ENCODE measurements at places on chromosomes 6 and 20.

- no peak for DNase-seq
These were observed 45.5 kb upstream of the NXT1 start for GRCh38 chr20:23305098-23305497.

DNA sequence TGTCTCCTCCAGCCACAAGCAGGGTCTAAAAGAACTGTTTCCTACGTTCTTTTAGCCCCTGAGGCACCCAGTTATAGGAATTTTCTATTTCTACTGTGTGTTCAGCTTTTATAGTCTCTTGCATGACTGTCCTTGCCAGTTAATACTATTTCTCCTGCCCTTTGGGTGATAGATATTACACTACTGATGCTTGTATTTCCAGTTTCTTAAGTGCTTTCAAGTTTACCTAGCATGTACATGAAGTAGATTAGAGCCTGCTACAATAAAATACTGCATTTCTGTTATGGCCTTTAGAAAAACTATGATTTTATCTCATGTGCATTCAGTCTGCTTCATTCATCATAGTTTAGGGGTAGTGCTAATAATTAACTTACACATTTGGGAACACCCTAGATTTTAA, 89.6 kb downstream of the FOXO3 start:
- DNase-seq: no peak

DNA sequence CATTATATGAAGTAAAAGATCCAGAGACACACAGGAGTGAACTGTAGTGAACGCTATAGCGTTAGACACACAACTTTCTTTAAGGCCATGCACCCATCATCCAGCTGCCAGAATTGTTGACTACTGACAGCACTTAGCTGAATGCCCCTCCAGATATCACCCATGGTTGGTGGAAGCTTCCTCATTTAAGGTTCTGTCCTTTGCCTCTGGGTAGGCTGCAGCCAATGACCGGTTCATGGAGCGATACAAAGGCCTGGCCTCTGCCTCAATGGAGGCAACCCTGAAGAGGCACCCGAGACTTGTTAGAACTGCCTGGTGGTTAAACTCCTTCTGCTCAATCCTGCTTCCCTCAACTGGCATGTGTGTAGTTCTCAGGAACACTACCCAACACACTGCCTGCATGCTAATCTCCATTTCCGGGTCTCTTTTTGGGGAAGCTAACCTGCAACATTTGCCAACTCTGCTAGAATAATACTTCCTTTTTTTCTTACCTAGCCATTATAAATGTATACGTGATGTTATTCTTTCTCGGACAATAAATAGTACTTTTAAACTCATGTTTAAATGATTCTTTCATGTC, 49.8 kb upstream of the THEMIS start:
- DNase-seq: no peak

DNA sequence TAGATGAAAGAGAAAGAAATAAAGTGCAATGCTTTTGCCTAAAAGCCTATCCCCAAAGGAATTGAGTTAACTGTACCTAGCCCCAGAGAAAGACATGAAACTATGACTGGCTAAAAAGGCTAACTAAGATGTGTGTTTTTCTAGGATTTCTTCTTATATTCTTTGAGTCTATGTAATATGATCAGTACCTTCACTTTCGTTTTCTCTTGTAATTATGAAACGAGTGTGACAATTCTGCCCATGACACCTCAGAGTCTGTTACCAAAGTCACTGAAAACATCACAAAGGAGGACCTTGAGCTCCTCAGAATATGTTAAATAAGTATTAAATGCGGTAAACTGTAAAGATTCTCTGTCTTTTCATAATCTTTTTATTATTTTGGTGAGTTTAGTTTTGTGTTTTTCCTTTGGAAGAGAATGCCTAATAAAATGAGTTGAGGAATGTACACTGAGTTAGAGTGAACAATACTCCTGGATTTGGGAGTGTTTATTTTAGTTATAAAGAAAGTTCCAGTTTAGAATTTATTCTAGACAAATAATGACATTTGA, 141.3 kb downstream of the FUT9 start:
- no peak for DNase-seq

DNA sequence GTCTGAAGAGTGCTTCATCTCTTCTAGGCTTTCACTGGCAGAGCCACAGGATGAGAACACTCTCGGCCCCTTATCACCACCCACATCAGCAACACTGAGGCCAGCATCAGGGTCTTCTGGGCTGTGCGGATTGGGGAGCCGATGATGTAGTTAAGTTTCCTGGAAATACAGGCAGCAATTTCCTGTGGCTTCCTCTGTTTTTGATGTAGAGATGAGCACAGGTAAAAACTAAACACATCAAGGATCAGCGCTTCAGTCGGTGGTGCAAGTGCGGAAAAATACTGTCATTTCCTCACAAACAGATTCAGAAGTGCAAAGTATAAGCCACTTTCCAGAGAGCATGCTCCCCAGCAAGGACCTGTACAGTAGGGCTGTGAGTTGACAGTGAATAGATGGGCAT, 62.6 kb downstream of the BACH2 start:
- peak; percentile 71 for DNase-seq

GRCh38 chr6:120606743-120607142, 727.5 kb downstream of the TBC1D32 start:
- no peak for DNase-seq

DNA sequence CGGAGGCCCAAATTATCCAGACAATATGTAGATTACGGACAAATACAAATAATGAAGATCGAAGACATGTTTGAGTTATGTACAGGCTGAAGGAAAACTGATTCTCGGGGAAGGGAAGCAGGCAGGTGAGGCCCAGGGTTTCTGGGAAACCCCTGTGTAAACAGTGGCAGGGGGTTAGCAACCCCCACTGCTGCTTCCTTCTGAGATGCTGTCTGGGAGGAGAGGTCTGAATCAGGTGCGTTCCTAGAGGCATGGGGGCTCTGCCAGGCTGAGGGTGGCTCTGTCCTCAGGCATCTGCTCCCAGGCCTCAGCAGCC, 7.2 kb upstream of the MDGA1 start:
- no peak for DNase-seq

DNA sequence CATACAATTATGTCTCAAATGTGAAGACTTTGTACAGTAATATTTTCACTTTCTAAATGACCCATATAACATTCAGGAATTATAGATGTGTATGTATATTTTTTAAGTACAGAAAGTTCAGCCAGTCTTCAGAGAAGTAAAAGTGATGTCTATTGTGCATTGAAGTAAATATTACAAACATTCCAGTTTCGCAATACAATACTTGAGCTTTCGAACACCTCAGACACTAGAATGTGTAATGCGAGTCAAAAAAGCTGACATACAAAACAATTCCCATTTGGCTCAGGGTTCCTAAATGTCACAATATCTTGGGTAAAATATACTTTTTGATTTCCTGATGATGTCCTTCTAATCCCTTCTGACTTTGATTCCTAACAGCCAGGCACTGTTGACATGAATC, 101.4 kb downstream of the ZNF217 start:
- DNase-seq: no peak

DNA sequence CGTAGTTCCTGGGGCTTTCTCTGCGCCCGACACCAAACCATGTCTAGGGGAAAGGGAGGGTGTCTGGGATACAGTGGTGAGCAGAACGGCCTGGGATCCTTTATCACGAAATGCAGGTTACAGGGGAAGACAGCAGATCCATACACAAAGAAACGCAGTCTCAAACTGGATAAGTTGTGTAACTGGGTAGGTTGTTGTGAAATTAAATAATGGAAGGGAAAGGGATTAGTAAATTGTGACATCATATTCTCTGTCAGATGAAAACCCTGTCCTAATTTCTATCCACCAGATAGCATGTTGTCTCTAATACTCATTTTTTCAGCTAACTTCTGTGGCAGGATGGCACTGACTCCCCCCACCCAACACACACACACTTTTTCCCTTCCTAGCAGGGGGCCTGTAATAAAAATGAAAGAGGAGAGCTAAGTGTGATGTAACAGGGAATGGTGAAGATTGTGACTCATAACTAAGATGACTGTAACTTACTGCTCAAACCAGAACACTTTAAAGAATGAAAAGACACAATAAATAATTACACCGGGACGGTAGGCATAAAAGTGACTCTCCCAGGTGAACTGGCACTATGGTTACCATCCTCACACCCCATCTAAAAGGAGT, 769 bp upstream of the TRPC4AP start:
- DNase-seq: peak; percentile 44

- DNase-seq: no peak
These were observed 113.7 kb upstream of the PDE10A start for GRCh38 chr6:165776691-165777090.

- no peak for DNase-seq
These were observed 93.8 kb upstream of the CEP85L start for GRCh38 chr6:118745156-118745555.

GRCh38 chr6:37665304-37665703, 32.4 kb downstream of the MDGA1 start:
- no peak for DNase-seq

DNA sequence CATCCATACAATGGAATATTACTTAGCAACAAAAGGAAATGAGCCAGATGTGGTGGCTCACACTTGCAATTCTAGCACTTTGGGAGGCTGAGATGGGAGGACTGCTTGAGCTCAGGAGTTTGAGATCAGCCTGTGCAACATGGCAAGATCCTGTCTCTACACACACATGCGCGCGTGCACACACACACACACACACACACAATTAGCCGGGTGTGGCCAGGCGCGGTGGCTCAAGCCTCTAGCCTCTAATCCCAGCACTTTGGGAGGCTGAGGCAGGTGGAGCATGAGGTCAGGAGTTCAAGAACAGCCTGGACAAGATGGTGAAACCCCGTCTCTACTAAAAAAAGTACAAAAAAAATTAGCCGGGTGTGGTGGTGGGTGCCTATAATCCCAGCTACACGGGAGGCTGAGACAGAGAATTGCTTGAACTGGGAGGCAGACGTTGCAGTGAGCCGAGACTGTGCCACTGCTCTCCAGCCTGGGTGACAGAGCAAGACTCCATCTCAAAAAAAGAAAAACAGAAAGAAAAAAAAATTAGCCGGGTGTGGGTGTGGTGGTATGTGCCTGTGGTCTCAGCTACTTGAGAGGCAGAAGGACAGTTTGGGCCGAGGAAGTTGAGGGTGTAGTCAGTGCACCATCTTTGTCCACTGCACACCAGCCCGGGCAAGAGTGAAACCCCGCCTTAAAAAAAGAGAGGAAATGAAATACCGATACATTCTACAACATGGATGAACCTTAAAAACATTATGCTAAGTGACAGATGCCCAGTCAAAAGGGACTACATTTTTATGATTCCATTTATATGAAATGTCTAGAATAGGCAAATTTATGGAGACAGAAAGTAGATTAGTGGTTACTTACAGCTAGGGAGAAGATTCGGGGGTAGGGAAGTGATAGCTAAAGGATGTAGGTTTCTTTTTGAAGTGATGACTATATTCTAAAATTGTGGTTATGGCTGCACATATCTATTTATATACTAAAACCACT, 52.5 kb downstream of the RBL1 start:
- peak; percentile 27 for DNase-seq

DNA sequence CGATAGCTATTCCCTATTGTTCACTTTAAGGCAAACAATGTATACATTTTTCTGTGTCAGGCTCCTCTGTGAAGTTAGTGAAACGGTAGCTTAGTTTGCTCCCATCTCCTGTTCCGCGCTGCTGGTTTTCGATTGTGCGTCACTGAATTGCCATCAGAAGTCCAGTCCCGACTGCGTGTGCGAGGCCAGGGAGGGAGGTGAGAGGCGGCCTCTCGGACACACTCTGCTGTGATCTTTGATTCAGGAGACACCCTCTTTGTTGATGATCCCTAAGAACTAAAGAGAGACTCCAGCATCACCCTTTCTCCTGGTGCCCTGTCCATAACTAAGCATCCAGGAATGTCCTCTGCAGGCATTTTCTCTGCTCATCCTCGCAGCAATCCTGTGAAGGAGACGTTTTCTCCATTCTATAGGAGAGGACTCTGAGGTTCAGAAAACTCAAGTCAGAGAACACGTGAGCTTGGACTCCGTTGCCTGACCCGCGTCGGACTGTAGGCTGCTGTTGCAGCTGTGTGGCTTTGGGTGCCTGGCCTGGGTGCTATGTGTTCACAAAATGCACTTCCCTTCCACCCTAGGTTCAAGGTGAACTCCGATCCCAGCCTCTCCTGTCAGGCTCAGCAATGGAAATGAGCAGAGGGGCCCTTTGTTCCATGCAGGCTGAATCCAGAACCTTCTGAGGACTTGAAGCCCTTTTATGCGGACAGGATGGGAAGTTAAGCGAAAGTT, 24.1 kb upstream of the UNC93A start:
- DNase-seq: no peak

DNA sequence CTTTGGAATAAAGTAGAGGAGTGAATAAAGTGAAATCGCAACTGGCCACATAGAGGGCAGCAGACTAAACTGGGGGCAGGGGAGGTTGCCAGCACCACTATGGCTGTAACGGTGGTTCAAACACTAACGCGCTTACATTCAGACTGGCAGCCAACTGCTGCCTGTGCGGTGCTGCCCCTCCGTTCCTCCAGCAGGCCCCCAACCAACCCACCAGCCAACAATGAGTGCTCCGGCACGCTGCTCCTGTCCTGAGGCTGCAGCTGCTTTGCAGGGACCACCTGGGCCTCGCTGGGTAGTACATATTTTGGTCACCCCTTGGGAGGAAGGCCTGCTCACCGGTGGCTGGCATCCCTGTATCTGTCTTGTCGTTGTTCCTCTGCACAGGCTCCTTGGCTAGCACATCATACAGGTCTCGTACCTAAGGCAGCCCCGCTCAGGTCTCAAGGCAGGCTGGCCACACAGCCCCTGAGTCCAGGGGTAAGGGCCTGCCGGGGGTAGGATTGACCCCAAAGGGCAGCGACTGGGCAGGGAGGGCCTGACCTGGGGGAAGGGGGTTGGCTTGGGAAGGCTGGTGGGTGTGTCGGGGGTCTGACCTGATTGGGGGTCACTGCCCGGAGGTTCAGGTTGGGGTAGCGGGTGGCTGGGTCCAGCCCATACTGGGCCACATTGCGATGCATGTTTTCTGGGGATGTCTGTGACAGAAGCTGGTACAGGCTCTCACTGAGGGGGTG, 6.3 kb downstream of the MICAL1 start:
- no peak for DNase-seq

DNA sequence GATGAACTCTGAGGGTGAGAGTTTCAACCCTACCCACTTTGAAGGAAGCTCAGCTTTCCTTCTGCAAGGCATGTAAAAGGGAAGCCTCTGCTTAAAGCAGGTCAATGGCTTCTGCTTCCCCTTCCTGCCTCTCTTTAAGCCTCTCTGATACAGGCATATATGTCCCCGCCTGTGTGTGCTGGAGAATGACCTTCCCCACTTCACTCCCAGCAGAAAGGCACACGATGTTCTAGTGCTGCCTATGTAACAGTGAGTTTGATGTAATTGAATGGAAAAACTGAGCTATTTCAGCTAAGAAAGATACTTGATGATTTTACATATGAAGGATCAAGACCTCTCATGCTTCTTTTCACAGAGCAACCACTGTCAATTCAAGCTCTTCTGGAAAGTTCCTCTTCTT, 632.2 kb downstream of the HACE1 start:
- no peak for DNase-seq

GRCh38 chr6:163460307-163460782, 45.8 kb downstream of the QKI start:
- DNase-seq: no peak

Data from activated naive CD4-positive, alpha-beta T cell treated with Interleukin-2 at 50 U/mL for 16 hours (primary cell).